ENCODE measurements at places on chromosomes 3 and 15.

DNA sequence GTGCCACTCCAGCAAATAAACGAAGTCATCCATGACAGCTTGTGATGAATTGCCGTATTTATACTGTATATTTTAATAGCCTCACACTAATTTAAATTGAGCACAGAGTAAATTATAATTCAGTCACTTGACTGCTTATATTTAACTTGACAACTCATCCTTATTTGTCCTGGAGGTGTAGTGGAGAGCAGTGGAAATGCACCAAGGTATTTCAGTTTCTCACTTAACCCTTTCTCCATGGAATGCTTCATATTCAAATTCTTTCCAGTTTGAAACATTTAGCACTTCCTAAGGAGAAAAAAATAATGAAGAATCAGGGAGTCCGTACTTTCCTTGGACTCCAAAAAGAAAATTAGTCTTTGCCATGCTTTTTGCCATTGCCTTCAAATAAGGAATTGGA is 99.0 kb downstream of the MAP2K5 start:
- DNase-seq: no peak

- DNase-seq: no peak
Observed at GRCh38 chr3:8712908-8713255, 20.7 kb upstream of the CAV3 start.

DNA sequence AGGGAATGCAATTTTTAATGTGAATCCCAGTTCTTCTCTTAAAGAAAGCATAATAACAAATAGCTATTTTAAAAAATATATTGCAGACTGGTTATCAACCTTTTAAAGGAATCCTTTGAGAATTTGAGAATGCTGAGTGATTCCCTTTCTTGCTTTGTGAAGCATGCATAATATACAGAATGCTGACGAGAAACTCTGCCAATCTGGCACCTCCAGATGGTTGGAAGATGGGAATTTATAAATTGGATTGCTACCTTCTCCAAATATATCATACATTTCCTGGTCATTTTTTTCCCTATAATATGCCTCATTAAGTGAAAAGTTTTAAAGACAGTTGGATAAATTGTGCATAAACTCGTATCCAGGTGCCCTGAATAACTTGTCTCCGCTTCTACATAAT is 333.9 kb upstream of the ARPP21 start:
- no peak for DNase-seq

GRCh38 chr3:9247941-9248521 is 1.4 kb downstream of the SRGAP3 start:
- DNase-seq: no peak

- DNase-seq: no peak
Observed at GRCh38 chr3:71760140-71760539, 6.5 kb downstream of the GPR27 start.

GRCh38 chr3:43792904-43793303 is 102.2 kb downstream of the ABHD5 start:
- DNase-seq: no peak

GRCh38 chr15:55816017-55816416 is 73.1 kb upstream of the PRTG start:
- DNase-seq: no peak

GRCh38 chr15:52256366-52256765 is 39.2 kb downstream of the MYO5C start:
- DNase-seq: peak; percentile 70

DNA sequence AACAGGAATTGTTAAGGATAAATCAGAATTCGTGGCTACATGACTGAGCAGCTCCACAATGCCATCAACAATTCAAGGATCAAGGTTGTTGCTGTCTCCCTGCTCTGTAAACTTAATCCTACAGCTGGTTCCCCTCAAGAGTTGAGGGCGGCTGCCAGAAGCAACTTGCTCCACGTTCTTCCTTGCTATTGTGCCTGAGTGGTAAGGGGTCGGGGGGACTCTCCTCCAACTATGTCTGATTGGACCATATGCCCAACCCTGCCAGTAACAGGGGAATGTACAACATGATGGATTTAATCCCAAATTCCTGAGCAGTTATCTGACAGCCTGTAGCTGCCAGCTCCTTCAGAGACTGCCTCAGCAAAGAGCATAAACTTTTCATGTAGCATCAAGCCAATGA is 37.9 kb upstream of the MECOM start:
- DNase-seq: no peak

GRCh38 chr15:62644216-62644888 is 398.2 kb upstream of the TPM1 start:
- DNase-seq: no peak

DNA sequence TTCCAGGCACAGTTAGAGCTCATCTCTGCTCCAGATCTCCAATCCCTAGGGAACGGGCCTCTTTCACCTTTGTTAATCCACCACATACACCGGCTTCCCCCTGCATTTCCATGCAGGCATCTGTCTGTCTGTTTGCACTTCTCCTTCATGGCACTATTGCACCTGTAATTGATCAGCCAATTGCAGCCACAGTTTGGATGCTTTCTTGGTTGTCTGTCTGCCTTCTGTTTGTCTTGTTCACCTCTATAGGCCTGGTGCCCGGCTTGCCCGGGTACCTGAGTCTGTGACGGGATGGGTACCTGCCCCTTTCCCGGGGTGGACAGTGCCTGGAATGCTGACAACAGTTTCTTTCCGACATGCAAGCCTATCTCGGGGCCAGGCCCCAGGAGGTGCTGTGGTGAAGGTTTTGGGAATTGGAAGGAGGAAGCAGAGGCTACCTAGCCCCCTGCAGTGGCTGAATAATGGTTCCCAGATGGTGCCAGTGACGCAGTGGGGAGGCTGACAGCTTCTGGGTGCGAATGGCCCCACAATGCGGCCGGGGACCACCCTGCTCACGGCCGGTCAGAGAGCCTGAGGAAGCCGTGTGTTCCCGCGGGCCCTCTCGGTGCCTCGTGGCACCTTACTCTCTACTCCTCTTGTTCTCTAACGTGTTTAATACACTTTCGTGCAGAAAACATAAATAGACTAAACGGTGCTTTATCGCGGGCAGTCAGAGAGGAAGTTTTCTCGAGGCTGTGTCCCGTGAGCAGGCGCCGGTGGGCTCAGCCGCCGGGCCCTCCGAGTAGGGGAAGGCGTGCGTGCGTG is 31.3 kb upstream of the RAB6B start:
- DNase-seq: no peak

- DNase-seq: no peak
Observed at GRCh38 chr3:42421818-42422796, 11.7 kb upstream of the LYZL4 start.

- DNase-seq: no peak
Observed at GRCh38 chr15:67547064-67547463, 4.6 kb downstream of the MAP2K5 start.

DNA sequence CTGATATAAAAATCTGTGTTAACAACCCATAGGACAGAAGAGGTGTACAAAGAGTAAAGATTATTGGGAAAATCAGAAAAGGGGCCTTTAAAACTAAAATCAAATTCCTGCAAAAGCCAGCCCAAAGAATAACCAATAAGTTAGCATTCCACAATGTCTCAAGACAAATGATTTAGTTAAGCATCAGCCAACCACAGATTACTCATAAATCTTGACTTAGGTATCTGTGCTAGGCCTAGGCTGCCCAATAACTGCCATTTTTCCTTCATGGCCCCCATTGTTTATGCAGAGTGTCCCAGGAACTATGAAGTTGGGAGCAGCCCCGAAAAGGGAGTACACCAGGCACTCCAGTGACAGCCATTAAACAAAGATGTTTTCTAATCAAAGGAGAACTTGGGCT is 7.4 kb downstream of the TRANK1 start:
- DNase-seq: no peak

DNA sequence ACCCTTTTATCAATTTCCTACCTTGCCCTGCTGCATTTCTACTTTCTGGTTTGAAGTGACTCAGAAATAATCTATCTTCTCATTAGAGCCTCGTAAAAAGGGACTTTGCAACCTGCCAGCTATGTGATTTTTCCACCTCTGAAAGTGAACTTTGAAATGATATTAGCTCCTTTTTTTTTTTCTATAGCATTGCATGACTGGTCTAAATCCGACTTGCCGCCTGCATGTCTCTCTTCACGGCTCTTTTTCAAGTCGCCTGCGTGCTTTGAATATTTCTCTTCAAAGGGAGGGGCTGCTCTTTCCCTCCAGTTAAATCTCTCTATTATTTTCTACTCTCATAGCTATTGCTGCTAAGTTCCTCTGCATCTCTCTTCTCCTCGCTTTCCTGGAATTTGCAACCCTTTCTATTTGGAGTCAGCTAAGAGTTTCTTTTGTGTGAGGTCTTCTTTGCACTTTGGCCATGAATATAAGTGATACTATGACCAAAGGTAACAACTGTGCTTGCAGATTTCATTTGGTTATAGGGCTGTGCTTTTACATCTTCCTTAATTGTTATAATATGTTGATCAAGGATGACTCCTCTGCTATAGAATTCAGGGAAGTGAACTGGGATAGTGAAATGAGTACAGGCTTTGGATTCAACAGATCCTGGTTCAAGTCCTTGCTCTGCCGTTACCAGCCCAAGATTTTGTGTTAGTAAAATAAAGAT is 541.1 kb downstream of the AGBL1 start:
- no peak for DNase-seq

DNA sequence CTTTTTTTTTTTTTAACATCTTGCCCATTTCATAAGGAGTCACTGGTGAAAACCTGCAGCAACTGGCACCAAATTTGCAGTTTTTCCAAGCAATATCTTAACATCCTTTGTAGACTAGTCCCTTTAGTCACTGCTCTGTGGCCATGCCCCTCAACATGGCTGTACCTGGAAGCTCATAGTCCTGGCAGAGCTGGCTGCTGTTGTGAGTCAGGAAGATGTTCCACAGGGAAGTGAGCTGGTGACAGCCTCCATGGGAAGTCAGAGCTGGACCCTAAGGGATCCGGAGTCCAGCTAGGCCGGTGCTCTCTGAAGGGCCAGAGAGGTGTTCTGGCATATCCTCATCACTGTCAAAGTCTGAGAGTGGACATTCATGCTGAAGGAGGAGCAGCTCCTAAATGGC is 99.3 kb upstream of the ZBED2 start:
- no peak for DNase-seq

Data from activated naive CD8-positive, alpha-beta T cell treated with anti-CD3 and anti-CD28 coated beads, Interleukin-2, amount 50 U/mL, for 24 hours (primary cell).